ENCODE measurements at places on chromosomes 1 and 21.

- DNase-seq = no peak
Observed at GRCh38 chr1:117143172-117143571, 21.6 kb upstream of the TRIM45 start.

- no peak for DNase-seq
Observed at GRCh38 chr1:40079774-40080400, 17.2 kb downstream of the PPT1 start.

- no peak for DNase-seq
Observed at GRCh38 chr1:244365809-244366208, 85.9 kb downstream of the ADSS2 start.

DNA sequence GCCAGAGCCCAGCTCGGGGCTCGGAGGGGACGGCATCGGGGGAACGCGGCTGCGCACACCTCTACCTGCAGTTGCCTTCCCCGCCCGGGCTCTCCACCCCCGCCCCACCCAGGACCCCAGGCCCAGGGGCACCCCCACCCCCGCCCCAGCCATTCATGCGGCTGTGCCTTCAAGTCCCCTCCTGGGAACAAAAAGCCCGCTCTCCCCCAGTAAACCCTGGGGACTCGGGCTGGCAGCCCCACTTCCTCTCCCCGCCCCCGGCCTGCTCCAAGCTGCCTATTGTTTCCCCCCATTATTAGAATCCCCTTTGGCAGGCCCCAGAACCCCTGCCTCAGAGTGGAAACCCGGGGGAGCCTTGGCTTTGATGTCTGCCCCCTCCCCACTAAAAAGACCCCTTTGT is 18.0 kb downstream of the MEGF6 start:
- no peak for DNase-seq

GRCh38 chr1:172588296-172589291 is 55.6 kb downstream of the SUCO start:
- no peak for DNase-seq

- DNase-seq = no peak
Observed at GRCh38 chr1:107529511-107530149, 388.8 kb downstream of the NTNG1 start.

DNA sequence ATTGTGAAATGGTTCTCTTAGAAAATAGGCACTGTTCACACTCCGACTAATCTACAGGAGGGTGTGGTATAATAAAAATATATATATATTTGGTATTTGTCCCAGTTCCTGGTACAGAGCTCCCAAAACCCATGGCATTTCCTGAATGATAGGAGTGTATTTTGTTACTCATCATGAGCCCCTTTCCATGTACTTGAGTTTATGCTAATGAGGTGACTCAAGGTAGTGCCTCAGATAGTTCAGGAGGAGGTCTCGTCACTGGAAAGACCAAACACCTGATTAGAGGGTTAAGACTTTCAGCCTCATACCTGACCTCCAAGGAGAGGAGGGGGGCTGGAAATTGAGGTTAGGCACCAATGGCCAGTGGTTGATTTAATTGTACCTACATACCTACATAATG is 57.9 kb downstream of the TTC3 start:
- no peak for DNase-seq

GRCh38 chr1:197341626-197342025 is 73.6 kb downstream of the CRB1 start:
- no peak for DNase-seq

DNA sequence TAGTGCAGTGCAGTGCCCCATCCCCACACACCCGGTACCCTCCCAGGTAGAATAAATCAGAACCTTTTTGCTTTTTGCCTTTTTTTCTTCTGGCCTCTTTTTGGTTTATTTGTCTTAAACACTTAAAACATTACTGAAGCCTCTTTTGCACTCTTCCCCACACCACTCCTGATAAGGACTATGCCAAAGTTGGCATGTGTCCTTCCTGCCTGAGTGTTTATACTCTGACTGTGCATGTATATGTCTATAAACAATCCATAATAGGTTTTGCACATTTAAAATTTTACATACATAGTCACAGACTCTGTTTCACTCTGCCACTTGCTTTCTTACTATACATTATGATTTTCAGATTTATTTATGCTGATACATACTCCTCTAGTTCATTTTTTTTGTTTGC is 59.6 kb downstream of the BEND5 start:
- DNase-seq = no peak

DNA sequence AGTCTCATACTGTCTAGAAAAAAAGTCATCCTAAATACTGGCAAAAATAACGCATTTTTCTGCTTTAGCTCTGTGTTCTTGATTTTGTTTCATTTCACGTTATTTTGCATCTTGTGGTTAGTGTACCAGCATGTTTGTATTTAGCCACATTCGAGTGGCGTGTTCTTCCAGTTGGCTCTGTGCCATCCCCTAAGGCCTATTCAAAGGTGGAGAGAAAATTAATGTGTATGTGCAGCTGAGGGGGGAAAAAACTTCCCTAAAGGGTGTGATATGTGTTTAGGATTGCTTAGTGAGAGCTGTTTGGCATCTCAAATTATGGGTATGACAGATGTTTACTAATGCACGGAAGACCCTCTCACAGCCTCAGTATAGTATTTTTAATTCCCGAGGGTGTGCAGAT is 12.1 kb downstream of the DNAJC16 start:
- DNase-seq = no peak

GRCh38 chr1:203754455-203754864 is 10.5 kb upstream of the LAX1 start:
- no peak for DNase-seq

DNA sequence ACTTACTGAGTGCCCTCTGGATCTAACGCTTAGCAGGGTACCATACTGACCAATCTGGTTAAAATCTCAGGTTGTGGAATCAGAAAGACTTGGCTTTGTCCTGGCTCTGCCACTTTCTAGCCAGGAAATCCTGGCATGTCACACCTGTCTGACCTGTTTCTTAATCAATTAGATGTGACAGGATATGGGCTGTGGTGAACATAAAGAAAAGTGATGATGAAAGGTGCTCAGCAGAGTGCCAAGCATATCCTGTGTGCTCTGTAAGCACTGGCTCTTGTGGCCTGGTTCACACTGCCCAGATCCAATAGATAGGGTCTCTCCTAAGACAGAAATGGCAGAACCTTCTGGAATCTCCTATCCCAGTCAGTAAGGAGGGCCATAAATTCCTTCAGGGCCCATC is 53.9 kb downstream of the PHC2 start:
- DNase-seq = no peak

DNA sequence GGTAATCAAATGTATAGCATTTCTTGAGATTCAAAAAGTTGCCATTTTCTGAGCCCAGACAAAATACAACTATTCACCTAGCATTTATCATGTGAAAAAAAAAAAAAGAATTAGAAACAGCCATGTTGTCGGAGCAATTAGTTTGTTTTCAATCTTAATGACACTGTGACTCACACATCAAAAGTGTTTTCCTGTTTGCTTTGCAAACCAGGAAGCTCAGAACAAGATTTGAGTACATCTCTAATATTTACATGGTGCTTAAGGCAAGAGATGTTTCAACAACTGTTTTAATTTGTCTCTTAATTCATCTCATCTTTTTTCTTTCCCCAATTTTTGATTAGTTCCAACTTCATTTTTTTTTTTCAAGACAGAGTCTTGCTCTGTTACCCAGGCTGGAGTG is 62.5 kb upstream of the CAPZB start:
- DNase-seq = no peak

DNA sequence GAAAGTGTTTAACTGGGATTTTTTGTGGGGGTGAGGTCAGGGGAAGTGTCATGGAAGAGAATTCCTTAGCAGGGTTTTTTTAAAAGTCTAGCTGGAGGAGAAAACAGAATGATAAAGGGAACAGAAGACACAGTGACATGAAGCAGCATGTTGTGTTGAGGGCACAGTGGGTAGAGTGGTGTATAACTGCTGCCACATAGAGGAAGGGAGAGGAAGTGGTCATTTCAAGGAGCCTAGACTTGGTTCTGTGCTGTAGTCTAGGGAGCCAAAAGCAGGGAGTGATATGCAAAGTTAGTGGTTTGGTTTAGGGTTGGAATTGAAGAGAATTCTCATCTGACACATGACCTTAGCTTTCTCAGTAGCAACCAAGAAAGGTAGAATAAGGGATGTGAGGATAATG is 10.2 kb downstream of the EEIG2 start:
- DNase-seq = no peak

DNA sequence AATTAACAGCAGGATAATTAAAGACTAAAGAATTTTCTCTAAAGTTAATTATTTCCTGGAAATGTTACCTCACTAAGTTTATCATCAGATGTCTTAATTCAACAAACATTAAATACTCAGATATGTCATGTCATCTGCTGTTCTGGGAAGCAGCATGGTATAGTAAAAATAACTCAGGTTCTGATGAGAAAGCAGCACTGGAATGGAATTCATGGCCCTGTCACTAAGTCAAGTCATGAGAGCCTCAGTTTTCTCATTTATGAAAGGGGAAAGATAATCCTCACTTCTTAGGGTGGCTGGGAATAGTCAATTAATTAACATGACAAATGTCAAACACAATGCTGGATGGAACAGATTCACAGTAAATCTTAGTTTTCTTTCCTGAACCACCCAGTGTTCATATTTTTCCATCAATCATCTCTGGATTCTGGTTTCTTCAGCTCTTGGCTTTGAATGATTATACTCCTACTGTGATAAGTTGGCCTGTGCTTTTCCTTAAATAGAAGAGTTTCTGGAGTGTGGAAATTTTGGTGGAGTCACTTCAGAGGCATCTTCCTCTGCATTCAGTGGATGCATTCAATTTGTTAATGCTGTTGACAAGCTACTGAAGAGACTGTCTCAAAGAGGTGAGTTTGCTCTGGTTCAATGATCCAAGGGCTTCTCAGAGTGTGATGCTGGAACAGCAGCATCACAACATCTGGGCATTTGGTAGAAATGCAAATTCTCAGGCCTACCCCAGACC is 319.4 kb downstream of the KCNH1 start:
- no peak for DNase-seq

- DNase-seq = no peak
Observed at GRCh38 chr1:22920734-22921451, 51.8 kb downstream of the LACTBL1 start.

DNA sequence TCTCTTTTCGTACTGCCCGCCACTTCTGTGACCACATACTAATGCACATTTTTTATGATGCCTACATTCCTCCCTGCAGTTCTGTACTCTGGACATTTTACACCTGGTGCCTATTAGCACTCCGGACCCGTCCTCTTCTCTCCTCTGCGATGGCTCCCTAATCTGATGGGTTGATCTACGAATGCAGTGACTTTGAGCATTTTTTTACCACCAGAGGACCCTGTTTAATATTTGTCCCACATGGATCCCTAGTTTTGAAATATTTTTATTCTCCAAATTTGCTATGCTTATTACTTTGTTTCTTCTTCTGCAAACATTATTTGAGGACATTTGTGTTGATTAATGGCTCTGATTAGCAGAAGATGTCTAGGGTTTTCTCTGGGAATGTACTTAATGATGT is 5.2 kb downstream of the PPFIA4 start:
- DNase-seq = peak; percentile 32

All from activated CD8-positive, alpha-beta memory T cell treated with anti-CD3 and anti-CD28 coated beads for 24 hours (primary cell).